Activated naive CD4-positive, alpha-beta T cell treated with anti-CD3 and anti-CD28 coated beads, Interleukin-2, amount 10 ng/mL, durations not matched to agents 7 days and 5 days (primary cell): ENCODE measurements at places on chromosomes 2 and 18.

- DNase-seq = no peak
Measured at GRCh38 chr18:2898186-2898640, 51.4 kb downstream of the EMILIN2 start.

DNA sequence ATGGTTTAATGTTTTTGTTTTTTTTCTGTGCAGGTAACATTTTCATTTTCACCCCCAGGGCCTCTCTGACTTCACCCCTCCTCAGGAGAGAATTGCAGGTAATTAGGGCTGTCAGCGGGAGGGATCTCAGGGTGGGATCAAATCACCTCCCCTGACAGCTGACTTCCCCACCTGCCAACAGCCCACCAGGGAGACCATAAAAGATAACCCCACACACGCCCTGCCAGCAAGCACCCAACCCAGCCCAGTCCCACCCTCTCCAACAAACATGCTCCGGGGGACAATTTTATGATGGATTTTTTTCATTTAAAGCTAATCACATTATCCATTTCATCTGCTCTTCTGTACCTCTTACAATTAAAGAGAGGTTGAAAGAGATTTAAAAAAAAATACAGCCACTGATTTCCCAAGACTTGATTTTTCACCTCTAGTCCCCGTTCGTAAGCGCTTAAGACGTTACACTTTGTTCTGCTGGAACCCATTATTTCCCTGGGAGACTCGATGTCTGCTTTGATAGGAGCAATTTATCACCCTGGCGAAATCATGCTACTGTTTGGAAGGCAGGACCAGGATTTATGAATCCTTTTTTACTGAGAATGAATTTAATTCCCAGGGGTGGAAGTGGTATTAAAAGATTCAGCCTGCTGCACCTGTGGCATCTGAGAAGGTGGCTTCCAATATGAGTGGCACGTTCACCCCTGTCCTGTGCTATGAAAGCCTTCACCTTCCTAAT lies 232.9 kb upstream of the ID2 start:
- no peak for DNase-seq

- no peak for DNase-seq
Measured at GRCh38 chr2:213065583-213066442, 85.6 kb downstream of the IKZF2 start.

DNA sequence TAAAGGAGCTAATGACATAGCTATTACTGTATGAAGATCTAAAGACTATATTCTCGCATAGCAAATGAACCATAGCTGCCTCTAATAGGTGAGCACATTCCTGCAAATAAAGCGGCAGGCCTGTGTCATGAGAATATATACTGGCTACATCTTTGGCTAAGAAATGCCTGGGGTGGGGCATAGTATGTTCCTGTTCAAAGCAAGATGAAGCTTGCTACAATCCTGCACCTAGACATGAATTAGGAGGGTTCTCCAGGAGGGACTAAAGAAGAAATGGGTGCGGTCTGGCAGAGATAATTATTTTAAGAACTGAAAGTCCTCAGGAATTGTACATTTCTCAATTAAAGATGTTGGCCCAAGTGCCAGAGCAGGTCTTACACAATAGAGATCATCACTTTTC lies 46.8 kb upstream of the PLA2R1 start:
- no peak for DNase-seq

- peak; percentile 53 for DNase-seq
Measured at GRCh38 chr2:70104231-70105111, 17.2 kb downstream of the PCBP1 start.

GRCh38 chr2:189226017-189226416 lies 46.5 kb upstream of the COL5A2 start:
- no peak for DNase-seq

DNA sequence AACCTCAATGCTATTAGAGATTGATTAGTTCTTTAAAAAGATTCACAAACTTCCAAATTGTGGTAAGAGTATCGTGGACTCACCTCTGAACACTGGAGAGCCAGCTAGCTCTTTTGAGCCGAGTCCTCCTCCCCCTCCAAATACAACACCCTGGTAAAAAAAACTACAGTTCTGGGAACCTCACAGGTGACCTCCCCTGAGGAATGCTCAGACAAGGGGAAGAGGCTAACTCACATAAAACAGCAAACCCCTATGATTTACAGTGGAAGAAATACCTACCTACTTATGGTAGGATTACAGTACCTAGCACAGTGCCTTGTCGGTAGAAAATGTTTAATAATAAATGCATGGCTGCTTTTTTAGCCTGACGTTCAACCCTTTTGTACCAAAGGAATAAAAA lies 8.4 kb downstream of the ZNF24 start:
- no peak for DNase-seq

GRCh38 chr18:9688036-9688741 lies 19.9 kb upstream of the RAB31 start:
- DNase-seq = no peak

GRCh38 chr2:189952536-189953109 lies 109.9 kb downstream of the MSTN start:
- DNase-seq = no peak

DNA sequence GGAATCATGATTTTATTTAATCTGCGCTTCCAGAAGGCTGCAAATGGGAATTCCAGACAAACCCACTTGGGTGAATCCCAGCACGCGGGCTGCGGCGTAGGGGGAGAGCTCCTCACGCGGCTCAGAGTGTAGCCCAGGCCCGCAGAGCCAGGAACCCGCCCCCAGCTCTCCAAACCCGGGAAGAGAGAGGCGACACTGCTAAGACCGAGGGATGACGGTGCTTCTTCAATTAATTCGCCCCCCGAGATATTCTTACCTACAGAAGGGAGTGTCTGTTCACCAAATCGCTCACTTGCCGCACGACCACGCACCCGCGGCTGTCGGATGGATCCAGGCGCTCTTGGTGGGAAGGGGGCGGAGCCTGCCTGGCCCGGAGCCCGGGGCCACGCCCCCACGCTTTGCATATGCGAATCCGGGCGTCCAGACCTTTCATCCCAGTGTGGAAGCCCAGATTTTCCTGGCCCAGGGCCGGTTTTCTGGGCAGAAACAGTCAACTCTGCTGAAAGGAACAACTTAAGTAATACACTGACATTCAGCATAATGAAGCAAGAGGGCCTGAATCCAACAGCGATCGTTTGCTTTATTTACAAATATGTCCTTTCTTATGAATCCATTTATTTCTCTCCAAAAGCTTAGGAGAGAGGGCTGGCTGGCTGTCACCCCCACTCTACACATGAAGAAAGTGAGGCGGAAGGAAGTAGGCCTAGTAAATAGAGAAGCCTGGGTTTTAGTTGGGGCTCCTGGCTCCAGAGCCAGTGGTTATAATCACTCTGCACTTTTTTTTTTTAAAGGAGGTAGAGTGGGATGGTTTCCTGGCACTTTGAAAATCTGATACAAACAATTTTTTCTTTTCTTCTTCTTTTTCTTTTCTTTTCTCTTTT lies at the start of gene SLC19A3:
Gene SLC19A3 (minus strand): TSS at position 342 of the 881 bp plus-strand sequence. CDS start 15,710 bp downstream, outside the sequence.
- DNase-seq = no peak

- DNase-seq = peak; percentile 18
Measured at GRCh38 chr2:239376942-239377531, 23.8 kb downstream of the HDAC4 start.

DNA sequence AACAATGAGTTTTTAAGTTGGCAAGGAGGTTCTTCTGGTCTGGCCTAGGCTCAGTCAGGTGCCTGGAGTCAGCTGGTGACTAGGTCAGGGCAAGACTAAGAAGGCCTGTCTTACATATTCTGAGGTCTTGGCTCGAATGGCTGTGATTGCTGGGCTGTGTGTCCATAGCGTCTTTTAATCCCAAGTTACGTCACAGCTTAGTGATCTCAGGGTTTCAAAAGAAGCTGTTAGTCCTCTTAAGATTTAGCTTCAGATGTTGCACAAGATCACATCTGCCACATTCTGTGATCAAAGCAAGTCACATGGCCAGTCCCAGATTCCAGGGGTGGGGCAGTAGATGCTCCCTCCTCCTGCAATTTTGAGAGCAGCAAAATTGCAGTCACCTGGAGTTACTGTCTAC lies 61.3 kb downstream of the PKP4 start:
- no peak for DNase-seq

- no peak for DNase-seq
Measured at GRCh38 chr2:211503856-211504255, 947.5 kb downstream of the CPS1 start.

DNA sequence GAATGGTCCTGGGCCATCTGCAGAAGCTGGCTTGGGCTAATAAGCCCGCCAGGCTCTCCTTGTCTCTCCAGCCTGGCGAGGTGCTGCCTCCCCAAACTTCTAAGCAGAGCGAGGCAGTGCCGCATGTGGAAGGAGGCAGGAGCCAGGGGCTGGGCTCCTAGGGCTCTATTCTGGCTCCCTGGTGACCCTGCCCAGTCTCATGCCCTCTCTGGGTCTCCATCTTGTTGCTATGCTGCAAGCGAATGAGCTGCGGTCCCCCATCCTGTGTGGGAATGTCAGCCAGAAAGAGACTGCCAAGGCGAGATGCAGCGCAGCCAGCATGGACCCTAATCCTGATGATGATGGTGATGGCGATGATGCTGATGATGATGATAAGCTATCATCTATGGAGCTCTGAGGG lies 48.7 kb downstream of the TNS1 start:
- DNase-seq = no peak
